Erythroblast (primary cell): ENCODE measurements at places on chromosomes 2 and 18.

- DNase-seq, result no peak
Measured at GRCh38 chr2:24485197-24485596, 5.9 kb upstream of the NCOA1 start.

DNA sequence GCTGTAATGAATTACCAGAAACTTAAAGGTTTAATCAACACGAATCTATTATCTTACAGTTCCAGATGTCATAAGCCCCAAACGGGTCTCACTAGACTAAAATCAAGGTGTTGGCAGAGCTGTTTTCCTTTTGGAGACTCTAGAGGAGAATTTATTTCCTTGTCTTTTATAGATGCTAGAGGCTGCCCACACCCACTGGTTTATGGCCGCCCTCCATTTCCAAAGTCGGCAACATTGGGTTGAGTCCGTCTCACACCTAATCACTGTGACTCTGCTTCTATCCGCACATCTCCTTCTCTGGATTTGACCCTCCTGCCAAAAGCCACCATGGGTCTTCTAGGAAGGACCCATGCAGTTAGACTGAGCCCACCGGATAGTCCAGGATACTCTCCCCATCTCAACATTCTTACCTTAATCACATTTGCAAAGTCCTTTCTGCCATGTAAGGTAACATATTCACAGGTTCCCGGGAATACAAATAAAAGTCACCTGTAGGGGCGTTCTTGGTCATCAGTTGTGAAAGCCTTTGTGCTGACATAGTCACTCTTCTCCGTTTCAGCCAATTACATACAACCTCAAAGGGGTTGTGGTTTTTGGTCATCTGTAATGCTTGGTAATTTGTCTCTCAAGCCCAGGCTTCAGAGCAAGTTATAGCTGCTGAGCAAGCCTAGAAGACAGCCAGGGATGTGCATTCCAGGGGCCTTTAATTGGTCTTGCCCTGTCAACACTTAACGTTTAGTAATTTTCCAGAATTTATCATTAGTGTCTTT is 179.4 kb downstream of the ANTXR1 start:
- DNase-seq, result no peak

DNA sequence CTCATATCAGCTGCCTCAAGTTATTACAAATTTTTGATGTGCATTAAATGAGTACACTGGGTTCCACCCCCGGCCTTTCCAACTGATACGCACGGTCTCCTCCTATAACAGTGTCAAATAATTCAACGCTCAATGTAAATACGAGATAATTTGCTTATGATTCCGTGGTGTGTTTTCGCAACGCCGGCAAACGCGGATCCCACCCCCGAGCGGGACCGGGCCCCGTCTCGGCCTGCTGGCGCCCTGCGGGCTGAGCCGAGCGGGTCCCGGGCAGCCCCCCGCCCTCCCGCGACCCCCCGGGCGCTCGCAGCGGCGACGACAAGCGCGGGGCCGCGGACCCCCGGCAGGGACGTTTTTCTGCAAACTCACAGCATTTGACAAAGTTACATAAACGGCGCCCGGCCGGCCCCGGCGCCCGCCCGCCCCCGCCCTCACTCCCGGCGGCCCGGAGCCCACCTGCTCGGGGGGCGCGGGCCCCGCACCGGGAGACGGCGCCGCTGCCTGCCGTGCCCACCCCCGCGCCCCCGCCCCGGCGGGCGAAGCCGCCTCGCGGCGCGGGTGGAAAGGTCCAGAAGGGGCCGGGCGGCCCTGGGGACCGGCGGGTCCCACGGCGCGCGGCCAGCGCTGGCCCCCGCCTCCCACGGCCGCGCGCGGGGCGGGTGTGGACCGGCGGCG is 762 bp downstream of the HDAC4 start:
- DNase-seq, result peak; percentile 77

GRCh38 chr2:179612108-179612507 is 249.3 kb downstream of the ZNF385B start:
- DNase-seq, result no peak

DNA sequence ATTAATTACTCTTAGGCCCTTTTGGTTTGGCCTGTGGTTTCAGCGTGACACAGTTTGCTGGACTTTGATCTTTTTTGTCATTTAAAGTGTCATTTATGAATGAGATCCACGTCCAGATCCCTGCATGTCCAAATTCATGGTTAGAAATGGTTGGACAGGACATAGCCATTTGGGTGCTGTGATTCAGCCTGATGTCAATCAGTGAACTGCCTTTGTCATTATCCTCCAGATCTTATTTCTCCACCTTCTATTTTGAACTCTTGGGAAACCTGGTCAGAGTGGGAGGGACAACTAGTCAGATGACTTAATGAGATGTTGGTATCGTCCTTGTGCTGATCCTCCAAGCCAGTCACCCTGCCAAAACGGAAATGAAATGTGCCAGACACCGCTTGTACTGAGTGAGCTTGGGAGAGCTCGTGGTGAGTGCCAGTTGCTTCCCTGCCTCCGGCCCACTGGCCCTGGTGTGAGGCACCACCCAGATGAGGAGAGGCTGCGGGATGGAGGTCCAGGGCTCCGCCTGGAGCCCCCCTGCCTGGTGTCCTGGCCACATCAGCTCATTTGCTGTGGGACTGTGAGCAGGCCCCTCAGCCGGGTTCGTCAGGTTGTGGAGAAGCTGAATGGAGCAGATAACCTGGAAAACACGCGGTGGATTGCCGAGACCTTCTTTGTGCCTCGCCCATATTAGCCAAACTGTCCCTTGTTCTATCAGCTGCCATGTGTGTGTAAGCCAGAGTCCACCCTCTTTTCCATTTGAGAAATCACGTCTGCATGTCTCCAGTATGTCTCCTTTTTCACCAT is 70.1 kb downstream of the DGKD start:
- DNase-seq, result no peak

- peak; percentile 75 for DNase-seq
Measured at GRCh38 chr2:20291106-20291564, 59.5 kb downstream of the PUM2 start.

DNA sequence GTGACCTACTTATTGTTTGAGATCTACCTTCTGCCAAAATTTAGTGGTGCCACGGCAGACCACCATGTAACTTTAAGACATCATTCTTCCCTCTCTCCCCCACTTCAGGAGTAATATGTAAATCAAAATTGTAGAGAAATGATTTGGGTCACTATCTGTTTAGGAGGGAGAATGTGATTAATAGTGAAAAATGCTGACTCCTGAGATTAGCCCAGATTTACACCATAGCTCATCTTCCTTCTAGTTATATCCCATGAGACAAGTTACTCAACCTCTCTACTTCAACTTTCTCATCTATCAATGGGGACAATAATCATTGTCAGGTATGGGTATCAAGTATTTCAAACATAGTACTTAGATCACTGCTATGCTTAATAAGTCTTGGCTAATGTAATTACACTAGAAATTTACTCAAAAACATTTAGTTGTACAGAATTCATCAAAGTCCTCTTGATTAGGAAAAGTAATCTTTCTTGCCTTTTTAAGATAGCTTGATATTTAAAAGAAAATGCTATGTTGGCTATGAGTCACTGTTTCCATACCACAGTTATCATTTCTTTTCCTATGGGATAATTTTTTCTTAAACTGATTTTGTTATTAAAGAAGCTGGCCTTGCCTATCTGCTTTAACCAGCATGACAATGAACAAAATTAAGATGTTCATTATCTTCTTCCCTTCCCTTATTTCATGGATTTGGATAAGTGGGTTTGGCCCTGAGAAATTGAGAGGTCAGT is 1038.9 kb upstream of the ZEB2 start:
- DNase-seq, result no peak

DNA sequence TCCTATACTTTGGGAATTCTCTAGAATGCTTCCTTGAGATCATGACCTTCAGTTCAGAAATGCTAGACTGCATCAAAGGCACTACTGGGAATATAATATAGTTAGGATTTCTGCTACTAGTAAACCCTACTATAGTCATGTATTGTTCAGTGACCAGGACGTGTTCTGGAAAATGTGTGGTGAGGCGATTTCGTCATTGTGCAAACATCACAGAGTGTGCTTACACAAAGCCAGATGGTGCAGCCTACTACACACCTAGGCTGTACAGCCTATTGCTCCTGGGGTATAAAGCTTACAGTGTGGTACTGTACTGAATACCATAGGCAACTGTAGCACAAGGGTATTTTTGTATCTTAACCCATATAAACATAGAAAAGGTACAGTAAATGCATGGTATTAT is 13.0 kb downstream of the CXCR4 start:
- DNase-seq, result no peak

DNA sequence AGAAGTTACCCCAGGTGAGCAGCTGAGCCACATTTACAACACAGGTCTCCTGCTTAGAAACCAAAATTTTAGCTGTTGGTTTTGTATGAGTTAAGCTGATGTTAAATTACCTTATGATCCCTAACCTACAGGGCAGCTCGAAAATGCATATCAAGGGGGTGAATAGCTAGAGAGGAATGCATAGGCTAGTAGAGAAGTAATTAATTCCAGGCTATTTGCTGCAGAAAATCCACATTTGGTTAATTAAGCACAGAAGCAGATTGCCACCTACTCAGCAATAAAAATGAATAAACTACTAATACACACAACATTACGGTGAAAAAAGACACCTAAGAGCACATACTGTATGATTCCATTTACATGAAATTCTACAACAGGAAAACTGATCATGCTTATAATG is 91.4 kb downstream of the OSBPL1A start:
- no peak for DNase-seq

DNA sequence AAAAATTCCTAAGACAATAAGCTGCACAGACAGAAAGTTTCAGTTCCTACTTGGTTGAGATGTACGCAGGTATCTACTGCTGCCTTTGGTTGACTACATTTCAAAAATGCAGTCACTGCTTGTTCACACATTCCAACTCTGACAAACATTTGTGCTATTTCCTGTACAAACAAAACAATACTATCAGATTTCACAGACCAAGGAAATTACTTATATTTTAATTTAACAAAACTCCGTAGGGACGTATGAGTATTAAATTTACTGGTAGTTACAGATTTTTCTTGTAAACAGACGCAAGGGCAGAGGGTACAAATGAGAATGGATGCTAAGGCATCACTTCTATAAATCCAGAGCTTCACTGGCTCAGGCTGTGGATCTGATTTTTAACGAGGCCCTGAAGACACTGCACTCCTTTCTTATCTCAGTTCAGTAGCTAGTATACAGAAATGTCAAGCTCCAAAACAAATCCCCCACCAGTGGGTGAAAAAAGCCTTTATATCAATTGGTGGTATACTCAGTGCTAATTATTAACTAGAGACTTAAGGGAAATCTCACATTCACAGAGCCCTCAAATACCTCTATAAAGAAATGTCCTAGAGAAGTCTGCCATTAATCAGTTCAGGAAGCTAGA is 31.7 kb upstream of the TTC32 start:
- no peak for DNase-seq

- DNase-seq, result peak; percentile 93
Measured at GRCh38 chr2:77977471-77978063, 455.4 kb upstream of the LRRTM4 start.

DNA sequence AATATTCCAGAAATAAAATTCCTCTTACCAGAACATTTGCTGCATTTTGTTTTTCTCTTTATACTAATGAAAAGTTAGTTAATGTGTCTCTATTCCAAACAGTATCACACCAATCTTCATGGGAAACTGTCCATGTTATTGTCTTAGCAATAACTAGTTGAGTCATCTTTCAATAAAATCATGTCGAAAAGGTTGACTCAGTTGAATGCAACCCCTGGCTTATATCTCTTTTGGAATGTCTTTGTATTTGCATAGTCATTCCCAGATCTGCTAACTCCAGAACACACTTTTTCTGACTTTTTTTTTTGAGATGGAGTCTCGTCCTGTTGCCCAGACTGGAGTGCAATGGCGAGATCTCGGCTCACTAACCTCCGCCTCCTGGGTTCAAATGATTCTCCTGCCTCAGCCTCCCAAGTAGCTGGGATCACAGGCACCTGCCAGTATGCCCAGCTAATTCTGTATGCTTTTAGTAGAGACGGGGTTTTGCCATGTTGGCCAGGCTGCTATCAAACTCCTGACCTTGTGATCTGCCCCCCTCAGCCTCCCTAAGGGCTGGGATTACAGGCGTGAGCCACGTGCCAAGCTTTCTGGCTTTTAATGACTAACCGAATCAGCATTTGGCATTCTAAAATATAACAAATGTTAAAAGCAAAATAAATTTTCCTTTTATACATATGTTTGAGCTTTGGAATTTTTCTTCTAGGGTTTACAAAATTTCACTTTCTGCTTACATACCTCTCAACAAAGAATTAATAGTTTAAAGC is 133.2 kb upstream of the GULP1 start:
- no peak for DNase-seq

- no peak for DNase-seq
Measured at GRCh38 chr2:166104773-166105172, 23.0 kb downstream of the SCN1A start.

DNA sequence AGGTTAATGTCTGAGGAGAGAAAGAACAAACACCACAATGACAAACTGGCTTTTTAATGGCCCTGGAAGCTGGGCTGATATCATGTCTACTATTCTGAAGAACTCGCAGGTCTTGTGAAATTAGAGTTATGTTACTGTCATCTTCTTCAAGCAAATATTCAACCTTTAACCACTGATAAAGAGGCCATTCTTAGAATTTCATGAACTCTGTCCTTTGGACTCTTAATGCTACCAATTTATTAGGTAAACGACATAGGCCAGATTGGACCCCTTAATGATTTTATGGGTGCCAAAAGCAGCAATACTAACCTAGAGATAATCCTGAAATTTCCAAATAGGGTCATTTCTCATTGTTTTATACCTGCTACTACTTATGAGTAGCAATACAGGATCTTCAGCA is 109.0 kb upstream of the ACVR1C start:
- no peak for DNase-seq

- no peak for DNase-seq
Measured at GRCh38 chr2:1951586-1951985, 207.3 kb upstream of the PXDN start.

DNA sequence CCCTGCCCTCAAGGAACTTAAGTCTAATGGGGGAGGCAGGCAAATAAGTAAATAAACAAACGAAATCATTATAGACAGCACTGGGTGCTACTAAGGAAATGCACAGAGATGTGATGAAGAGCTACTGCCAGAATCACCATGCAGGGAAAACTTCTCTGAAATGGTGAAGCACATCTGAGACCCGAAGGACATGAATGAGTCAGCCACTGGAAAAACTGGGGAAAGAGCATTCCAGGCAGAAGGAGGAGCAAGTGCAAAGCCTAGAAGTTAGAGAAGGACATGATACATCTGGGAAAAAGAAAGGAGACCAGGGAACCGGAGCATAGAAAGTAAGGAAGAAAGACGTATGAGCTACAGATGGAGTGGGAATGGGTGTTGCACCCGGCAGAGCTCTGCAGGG is 56.8 kb downstream of the TGFA start:
- no peak for DNase-seq

DNA sequence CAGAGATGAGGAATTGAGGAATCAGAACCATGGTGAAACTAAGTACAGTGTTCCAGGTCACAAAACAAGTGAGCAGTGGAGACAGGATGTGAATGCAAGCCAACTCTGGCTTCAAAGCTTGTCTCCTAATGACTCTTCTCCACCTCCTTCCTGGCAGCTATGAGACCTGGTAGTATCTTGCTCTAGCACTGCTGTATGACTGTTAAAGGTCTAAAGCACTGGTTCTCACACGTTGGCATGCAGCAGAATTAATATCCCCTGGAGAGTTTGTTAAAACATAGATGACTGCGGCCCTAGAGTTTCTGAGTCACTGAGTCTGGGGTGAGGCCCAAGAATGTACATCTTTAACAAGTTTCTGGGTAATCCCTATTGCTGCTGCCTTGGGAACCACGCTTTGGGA is 63.3 kb downstream of the SUCLG1 start:
- DNase-seq, result no peak
